ENCODE measurements at places on chromosomes 7 and 10. TPM values are rescaled to one million over a fixed set of nuclear protein-coding genes. Genes with fewer than 3 reads are reported as not detected.

MKX gene
- 1.6 TPM for total RNA-seq

GRCh38 chr7:98051118-98051744 is 55.4 kb upstream of the LMTK2 start:
- H3K4me3 ChIP-seq, result peak overlapping the region; percentile 39
- no peaks in the 10 kb centered on the region for H3K36me3 ChIP-seq
- H3K27me3 ChIP-seq, result no peaks in the 10 kb centered on the region
- DNase-seq, result peak; percentile 96

ITIH2 gene
- not detected for total RNA-seq

NRG3 gene
- 3.9 TPM for total RNA-seq

DNA sequence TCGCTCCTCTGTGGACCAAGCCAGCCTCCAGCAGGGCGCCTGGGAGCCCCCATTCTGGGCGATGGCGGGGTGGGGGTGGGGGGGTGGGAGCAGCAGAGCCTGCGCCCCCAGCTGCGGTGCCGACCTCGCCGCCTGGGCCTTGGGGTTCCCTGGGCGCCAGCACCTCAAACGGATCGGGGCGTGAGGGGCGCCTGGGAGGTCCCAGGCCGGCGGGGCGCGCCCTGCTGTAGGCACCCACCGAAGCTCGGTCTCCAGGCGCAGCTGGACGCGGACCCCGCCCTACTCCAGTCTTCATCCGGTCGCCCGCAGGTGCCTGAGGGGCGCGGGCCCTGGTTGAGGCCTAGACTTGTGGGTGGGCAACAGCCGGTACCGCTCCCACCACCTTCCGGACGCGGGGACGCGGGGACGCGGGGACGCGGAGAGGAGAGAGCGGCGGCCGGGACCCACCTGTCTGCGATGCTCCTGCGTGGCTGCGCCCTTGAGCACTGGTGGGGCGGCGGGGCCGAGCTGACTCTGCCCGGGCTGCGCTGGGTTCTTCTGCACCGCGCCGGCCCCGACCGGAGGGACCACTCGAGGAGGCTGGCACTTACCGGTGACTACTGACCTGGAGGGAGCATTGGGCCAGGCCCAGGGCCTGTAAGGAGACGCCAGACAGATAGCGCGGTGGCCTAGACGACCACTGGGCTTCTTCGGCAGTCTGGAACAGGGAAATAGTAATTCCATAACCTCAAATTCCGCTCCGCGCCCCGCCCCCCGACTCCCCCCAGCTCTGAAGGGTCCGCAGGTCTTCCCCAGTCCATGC is 5.5 kb upstream of the KCP start:
- peaks cover 15% of the 10 kb centered on the region for H3K4me1 ChIP-seq
- peaks cover 66% of the 10 kb centered on the region for H3K27me3 ChIP-seq
- H3K27ac ChIP-seq, result no peak overlapping the region
- H3K4me3 ChIP-seq, result peak overlapping the region; percentile 76
- DNase-seq, result peak; percentile 62

NODAL gene
- total RNA-seq, result 29.9 TPM

GRCh38 chr7:82559193-82559805 is 115.7 kb upstream of the CACNA2D1 start:
- no peaks in the 10 kb centered on the region for H3K27me3 ChIP-seq
- H3K27ac ChIP-seq, result no peak overlapping the region
- DNase-seq, result peak; percentile 80
- H3K4me1 ChIP-seq, result peaks cover 4% of the 10 kb centered on the region
- no peak overlapping the region for H3K4me3 ChIP-seq

DNA sequence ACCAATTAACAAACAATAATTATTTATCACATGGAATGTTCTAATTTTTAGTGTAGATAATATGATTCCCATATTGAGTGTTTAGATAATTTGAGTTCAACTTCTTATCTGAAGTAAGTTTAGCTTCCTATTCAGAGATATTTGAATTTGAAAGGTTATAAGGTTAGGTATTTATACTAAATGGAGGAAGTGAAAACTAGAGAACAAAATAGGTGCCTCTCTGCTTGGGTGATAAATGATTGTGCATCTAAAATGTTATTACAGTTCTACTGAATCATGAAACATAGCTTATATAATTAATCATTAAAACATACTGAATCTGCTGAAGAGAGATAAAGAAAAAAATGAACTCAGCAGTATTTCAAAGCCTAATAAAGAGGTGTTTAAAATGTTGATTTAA is 1174.3 kb downstream of the XPNPEP1 start:
- H3K4me1 ChIP-seq, result no peaks in the 10 kb centered on the region
- H3K27ac ChIP-seq, result no peak overlapping the region
- no peak overlapping the region for H3K4me3 ChIP-seq
- H3K27me3 ChIP-seq, result no peaks in the 10 kb centered on the region

DNA sequence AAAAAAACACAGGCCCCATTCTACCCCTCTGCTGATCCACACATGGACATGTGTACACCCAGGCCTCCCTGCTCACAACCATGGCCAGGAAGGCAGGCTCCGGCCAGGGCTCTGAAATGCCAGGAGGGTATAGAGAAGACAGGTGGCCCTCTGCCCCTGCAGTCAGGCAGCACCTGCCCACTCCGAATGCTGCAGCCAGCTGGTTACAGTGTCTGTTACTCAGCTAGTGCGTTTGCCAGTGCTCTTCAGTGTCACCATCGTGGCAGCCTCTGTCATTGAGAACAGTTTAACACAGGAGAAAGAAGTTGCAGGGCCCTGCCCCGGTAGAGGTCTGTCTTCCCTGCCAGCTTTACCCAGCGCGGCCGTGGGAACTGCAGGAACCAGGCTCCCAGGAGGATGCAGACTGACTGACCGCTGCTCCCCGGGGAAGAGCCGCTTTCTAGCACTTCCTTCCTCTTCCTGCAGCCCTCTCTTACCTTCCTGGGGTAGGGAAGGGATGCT is 128.8 kb upstream of the FAM20C start:
- no peak overlapping the region for H3K4me3 ChIP-seq
- no peaks in the 10 kb centered on the region for H3K27me3 ChIP-seq
- no peak for DNase-seq
- no peaks in the 10 kb centered on the region for H3K36me3 ChIP-seq
- peaks cover 12% of the 10 kb centered on the region for H3K4me1 ChIP-seq

KLF14 gene
- total RNA-seq, result not detected

RHOBTB1 gene
- 24.8 TPM for total RNA-seq

DNA sequence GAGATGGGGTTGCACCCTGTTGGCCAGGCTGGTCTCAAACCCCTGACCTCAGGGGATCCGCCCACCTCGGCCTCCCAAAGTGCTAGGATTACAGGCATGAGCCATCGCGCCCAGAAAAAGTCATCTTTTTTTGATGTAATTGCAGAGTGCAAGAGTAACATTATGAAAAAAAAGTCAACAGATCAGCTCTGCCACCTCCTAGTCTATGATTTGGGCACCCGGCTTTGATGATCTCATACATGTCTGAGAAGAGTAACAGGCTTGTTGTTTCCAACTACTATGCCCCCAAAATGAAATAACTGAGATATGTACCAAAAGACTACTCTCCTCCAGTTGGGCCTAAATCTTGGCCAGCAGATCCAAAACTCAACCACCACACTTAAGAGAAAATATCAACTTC is 40.8 kb downstream of the VOPP1 start:
- H3K36me3 ChIP-seq, result no peaks in the 10 kb centered on the region
- no peak for DNase-seq
- H3K27me3 ChIP-seq, result no peaks in the 10 kb centered on the region
- no peak overlapping the region for H3K27ac ChIP-seq
- H3K4me3 ChIP-seq, result no peak overlapping the region

GRCh38 chr10:30562787-30563186 is 66.8 kb downstream of the LYZL2 start:
- no peak overlapping the region for H3K27ac ChIP-seq
- no peaks in the 10 kb centered on the region for H3K27me3 ChIP-seq
- no peak for DNase-seq
- no peaks in the 10 kb centered on the region for H3K4me1 ChIP-seq
